ENCODE measurements at places on chromosomes 16 and 17.
A peak's percentile ranks its signal among the peaks of the same experiment; 100 is the strongest.

- no peak for DNase-seq
Observed at GRCh38 chr16:85724126-85724879, 26.6 kb downstream of the C16orf74 start.

- no peak for DNase-seq
Observed at GRCh38 chr17:8275421-8276290, 12.8 kb upstream of the RANGRF start.

DNA sequence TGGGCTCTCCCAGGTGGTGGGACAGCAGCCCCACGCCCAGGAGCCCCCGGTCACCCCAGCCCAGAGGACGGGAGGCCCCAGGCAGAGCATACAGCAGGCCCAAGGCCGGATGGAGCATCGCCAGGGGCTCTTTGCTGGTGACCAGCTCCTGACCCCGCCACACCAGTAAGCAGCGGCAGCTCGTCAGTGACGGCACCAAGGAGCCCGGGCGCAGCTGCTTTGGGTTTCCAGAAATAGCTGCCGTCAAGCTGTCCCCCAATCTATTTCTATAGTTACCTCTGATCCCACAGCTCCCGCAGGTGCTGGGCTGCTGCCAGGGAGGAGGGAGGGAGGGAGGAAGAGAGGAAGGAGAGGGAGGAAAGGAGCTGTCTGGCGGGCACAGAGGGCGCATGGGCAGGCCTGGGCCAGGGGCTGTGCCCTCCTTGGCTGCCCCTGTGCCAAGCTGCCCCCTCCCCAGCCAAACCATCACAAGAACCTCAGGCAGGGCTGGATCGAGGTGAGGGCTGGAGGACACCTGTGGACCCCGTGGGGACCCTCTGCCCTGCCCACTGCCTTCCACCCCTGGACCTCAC lies 10.8 kb upstream of the RASD1 start:
- no peak for DNase-seq

DNA sequence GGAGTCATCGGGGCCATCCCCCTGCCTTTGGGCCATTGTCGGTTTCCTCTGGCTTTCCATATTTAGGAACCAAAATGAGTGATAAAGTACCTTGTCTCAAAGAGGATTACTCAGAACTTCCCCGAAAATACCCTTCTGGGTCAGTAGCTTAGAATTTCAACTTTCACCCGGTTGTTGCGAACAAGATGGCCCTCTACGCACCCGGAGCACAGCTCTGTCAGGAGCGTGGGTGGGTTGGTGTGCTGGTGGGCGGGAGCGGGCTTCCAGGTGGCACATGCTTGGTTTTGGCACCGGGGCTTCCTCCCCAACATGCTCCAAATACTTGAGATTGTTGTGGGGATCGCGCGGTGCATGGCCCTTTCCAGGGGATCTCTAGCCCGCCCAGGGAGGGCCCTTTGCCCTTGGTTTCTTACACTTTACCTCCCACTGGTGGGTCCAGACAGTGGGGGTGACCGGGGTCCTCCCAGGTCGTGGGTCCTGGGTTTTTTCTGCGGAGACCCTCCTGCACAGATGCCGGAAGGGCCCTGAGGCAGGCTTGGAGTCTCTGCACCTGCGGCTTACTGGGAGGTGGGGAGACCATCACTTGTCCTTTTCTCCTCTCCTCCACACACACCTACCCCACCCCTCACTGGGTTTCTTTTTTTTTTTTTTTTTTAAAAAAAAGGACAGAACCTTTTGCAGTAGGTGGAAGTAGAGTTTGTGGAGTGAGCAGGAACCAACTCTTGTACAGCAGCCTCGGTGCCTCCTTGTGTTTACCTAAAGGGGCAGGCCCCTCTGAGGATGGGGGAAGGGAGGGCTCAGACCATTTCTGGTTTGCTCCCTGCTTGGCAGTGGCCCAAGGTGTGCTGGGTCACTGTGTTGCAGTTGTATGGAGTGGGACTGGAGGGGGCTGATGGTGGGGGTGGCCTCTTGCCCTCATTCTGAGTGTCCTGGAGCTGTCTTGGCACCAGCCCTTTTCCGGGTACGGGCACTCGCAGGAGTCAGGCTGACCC lies 142.1 kb downstream of the SEC14L1 start:
- no peak for DNase-seq

DNA sequence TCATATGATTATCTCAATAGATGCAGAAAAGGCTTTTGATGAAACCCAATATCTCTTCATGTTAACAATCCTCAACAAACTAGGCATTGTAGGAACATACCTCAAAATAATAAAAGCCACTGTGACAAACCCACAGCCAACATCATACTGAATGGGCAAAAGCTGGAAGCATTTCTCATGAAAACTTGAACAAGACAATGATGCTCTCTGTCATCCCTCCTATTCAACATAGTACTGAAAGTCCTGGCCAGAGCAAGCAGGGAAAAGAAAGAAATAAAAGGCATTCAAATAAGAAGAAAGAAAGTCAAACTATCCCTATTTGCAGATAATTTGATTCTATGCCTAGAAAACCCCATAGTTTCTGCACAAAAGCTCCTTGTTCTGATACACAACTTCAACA lies 999.2 kb upstream of the GOT2 start:
- DNase-seq, result no peak

GRCh38 chr16:70664325-70665112 lies 18.2 kb downstream of the IL34 start:
- DNase-seq, result no peak

DNA sequence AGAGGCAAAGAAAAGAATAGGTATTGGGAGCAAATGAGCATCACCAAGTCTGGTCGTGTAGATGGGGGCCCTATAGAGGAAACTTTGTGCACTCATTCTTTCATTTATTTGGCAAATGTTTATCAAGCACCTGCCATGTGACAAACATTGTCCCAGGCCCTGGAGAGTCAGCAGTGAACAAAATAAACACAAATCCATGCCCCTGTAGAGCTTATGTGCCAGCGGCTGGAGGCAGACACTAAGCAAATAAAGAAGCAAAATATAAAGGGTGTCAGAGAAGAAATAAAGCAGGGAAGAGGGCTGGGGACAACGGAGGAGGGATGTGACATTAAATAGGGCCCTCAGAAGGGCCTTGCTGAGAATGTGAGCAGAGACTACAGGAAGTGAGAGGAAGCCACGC lies 45.5 kb downstream of the KATNIP start:
- DNase-seq, result no peak

GRCh38 chr17:50052822-50053653 lies 2.9 kb upstream of the ITGA3 start:
- DNase-seq, result no peak

DNA sequence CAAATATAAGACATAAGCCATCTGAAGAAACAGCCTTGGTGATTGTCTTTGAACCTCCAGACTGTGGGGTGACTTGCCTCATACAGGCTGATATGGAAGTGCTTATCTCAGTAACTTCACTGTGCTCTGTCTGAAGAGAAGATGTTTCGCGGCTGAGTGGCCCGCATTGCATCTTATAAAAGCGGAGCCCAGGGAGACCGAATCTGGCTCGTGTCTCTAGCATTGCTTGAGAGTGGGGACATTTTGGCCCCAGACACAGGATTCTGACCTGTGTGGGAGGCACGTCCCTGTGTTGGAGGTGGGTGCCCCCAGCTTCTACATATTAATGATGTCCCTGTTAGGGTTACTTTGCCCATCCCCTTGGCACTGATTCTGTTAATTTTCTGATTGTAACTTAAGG lies 66.4 kb downstream of the METRNL start:
- DNase-seq, result no peak

DNA sequence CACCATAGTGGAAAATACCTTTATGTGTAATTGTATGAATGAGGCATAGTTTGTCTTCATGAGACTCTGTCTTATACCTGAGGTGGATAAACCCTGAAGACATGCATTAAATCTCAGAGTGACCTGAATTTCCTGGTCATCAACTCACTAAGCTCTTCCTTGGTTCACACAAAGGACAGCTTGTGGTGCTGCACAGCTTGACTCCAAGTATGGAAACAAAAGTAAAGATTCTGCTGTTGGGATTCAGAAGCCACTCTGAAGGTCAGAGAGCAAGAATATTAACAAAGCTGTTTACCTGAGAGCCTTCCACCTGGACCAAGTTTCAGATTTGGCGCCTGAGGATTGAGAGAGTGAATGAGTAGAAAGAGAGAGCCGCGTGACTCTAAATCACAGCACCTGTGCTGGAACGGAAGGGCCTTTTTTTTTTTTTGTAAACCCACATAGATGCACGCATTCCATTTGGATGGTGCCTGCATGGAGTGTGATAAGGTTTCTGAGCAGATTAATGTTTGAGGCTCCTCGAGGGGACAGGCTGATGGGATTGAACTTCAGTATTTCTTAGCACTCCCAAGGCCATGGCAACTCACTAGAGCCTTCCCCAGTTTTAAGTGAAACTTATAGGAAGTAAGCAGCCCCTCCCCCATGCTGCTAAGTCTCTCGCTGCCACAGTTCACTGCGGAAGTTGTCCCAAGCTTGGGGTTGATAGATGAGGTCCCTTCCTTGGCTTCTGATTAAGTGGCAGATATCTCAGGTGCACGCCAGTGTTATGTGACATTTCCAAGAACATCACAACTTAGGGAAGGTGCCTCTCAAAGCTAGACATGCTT lies 28.7 kb downstream of the CALB2 start:
- DNase-seq, result no peak

DNA sequence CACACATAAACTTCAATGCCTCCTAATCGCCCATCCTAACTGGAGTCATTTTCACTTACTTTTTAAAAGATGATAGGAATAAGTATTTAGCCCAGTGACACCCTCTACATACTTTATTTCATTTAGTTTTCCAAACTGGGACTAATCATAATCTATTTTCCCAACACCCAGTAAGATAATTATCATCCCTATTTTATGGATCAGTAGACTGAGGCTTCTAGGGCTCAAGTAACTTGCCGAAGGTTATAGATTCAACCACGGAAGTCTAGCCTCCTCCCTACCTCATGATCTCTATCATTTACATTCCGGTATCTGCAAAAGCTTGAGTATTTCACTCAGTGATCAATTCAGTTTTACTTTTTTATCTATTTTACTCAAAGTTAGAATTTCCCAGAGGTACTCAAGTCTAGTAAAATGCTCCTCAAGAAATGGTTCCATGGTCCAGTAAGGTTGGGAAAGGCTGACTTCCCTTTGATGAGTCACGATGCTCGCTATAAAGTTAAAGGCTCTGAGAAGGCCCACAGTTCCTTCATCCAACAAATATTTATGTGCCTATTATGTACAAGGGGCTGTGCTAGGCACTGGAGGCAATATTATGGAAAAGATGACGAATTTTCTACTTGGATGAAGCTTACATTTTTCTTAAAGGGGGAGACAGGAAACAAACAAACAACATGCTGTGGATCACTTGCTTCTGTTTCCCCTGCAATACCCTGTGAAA lies 75.1 kb downstream of the TOX3 start:
- DNase-seq, result no peak

GRCh38 chr17:56125830-56126819 lies 27.1 kb upstream of the ANKFN1 start:
- peak; percentile 66 for DNase-seq

DNA sequence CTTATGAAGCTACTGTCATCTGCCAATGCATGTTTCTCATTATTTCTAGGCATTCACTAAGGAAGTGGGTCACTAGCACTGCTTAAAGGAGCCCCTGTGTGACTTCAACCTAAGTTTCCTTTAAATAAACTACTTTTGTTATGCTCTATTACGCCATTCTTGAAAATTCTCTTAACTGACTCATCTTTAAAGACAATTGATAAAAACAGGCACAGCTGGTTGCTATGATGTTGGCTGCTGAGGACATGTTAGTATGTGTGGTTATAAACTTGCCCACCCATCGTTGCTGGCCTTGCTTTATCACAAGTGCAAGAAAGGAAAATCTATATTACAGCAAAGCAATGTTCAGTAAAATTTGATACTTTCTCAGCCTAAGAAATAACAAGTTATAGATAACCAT lies 75.8 kb upstream of the CNTNAP4 start:
- no peak for DNase-seq

- DNase-seq, result no peak
Observed at GRCh38 chr16:72068930-72069329, 5.9 kb downstream of the HPR start.

DNA sequence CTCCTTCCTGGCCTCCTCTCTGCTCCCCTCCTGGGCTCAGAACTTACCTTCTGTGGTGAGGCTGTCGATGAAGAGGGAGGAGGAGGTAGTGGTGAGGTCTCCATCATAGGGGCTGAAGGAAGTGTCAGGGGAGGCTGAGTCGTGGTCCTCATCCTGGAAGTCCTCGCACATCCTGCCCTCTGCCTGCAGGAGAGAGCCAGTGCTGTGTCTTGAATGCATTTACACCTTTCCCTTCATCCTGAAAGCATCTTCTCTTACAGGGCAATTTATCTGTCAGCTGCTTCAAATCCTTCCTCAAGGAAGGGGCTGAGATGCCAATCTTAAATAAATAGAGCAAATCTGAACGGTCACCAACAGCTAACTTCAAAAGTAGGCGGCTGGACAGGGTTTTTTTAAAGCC lies 73.6 kb downstream of the PLXDC1 start:
- no peak for DNase-seq

DNA sequence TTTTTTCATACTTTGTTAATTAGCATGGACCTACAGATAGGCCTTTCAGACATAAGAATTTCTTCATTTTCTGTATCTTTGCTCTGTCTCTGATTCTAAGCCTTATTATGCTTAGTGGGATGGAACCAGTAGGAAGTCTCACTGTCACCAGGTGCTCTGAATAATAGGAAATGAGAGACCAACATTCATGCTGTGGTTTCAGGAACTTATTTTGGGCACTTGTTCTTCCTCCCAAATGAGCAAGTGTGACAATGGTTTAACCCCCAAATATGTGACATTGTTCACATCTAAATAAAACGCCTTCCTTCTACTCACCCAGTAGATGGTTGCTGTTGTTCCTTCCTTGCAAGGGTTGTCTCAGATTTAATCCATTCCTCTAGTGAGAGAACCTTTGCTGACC lies 100.2 kb downstream of the SYCE1L start:
- DNase-seq, result no peak

DNA sequence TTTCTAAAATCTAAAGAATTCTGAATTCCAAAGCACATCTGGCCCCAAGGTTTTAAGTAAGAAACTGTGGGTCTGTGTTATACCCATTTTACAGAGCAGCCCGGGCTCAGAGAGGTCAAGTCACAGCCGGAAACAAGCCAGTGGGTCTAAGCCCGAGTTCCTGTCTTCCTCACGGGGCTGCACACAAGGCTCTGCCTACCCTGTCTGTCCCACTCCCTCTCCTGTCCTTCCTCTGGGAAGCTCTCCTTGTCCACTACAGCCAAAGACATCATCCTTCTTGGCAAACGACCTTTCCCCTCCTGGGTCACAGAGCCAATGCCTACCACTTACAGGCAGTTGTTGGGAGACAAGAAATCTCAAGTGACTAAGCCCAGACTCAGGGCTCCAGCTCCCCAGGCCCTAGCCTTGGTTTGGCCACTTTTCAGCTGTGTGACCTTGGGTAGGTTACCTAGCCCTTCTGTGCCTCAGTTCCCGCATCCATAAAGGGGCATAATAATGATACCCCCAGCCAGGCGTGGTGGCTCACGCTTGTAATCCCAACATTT lies 55.6 kb upstream of the MAP3K14 start:
- no peak for DNase-seq

DNA sequence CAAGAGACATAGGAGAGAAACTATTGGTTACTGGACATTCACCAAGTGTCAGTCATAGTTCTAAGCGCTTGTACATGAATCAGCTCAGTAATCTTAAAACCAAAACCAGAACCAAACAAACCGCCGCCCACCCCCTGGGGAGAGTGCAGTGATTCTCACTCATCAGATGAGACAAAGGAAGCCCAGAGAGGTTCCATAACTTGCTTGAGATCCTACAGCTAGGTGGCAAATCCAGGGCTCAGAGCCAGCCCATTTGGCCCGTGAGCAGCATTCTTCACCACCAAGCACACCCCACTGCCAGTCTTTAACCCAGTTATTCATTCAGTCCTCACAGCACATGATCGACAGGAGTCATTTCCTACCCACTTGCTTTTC lies 37.2 kb upstream of the RGS9 start:
- DNase-seq, result no peak

- no peak for DNase-seq
Observed at GRCh38 chr16:35146031-35146710, 1686.8 kb downstream of the TP53TG3F start.

All from fibroblast of skin of left biceps (primary cell).